Activated CD4-positive, alpha-beta T cell treated with anti-CD3 and anti-CD28 coated beads, Interleukin-2, Interleukin-6, amounts not matched to agents 100 ng/mL and 50 ng/mL, durations not matched to agents 16 hours and 8 hours (primary cell): ENCODE measurements at places on chromosomes 6 and 20.

GRCh38 chr6:46015119-46015968 is at the start of gene CLIC5:
CLIC5 (minus strand) TSS chr6:46015860; CDS start chr6:46015542, 318 bp downstream.
- peak; percentile 19 for DNase-seq

GRCh38 chr20:15166744-15167143 is 829.3 kb upstream of the FLRT3 start:
- no peak for DNase-seq

GRCh38 chr6:91173186-91173585 is 586.3 kb upstream of the MAP3K7 start:
- DNase-seq, result no peak

GRCh38 chr6:160173806-160174527 is 52.4 kb downstream of the SLC22A1 start:
- DNase-seq, result no peak

GRCh38 chr6:8990075-8990474 is 554.7 kb upstream of the SLC35B3 start:
- DNase-seq, result no peak

DNA sequence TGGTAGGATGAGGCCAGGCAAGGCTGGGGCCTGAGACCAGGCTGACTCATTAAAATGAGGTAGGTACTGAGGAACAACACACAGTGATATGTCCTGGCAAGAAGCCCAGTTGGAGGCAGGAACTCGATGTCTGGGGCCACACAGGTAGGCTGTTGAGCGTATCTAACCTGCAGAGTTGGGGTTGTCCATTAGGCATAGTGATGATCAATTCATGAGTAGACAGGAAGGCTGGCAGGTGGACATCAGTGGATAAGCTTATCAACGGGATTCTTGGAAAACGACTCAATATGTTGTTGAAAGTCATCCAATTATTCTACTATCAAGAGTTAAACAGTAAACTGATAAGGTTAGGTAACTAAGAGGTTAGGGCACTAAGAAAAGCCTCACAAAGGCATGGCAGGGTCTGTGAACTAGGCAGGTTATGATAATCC is 193.2 kb upstream of the COL21A1 start:
- DNase-seq, result no peak

DNA sequence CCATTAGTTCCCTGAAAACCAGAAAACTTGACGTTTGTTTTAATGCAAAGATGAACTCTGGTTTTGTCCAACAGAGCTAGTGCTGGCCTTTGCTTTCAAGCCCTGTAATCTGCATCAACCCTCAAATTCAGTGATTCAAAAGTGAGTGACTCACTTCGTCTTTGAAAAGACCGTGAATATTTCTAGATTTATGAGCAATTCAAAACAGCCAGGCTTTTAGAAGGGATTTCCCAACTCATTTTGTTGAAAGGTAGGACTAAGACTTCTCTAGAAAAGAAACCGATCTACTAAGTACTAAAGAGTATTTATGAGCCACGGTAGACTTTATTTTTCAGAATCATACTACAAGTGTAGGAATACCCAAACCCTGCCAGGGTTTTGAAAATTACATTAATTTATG is 121.5 kb downstream of the UST start:
- peak; percentile 36 for DNase-seq

- no peak for DNase-seq
These were observed 10.4 kb downstream of the TMEM14C start for GRCh38 chr6:10733151-10733715.

DNA sequence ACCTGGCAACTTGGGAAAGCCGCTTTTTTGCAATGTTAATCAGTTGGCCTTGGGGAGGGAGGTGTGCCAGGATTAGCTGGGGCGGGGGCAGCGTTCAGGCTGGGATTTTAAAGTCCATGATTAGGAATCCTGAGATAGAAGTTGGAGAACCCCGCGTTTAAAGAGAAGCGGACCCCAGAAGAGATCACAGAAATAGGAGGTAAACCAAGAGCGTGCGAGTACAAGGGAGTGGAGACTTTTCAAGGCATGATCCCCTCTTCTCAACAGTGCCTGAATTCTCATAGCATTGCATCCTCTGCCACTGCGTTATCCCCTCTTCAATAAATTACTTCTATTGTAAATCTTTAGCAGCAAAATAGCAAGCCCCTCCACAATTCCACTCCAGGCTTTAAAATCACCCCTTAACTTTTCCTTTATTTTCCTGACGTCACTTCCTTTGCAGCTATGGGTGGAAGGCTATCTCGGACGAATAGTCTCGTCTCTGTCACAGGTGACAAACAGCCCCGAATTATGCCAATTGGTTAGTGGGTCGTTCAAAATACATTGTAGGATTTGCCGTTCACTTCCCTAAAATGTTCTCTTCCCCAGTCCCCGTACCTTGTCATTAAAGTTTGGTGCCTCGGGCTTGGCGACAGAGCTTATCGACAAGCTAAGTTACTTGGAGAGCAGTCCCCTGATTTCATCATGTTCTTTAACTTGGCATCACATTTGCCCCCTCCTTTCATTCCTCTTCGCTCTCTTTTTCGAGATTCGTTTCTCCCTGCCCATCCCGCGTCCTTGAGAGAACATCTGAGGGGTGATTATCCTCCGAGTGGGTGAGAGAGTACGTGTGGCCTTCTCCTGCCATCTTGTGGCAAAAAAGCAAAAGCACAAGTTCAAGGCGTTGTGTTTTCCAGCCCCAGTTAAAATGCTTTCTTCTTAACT is 17.1 kb downstream of the OR2B2 start:
- peak; percentile 81 for DNase-seq

- DNase-seq, result peak; percentile 7
These were observed 66.9 kb downstream of the FAXC start for GRCh38 chr6:99282479-99283062.

DNA sequence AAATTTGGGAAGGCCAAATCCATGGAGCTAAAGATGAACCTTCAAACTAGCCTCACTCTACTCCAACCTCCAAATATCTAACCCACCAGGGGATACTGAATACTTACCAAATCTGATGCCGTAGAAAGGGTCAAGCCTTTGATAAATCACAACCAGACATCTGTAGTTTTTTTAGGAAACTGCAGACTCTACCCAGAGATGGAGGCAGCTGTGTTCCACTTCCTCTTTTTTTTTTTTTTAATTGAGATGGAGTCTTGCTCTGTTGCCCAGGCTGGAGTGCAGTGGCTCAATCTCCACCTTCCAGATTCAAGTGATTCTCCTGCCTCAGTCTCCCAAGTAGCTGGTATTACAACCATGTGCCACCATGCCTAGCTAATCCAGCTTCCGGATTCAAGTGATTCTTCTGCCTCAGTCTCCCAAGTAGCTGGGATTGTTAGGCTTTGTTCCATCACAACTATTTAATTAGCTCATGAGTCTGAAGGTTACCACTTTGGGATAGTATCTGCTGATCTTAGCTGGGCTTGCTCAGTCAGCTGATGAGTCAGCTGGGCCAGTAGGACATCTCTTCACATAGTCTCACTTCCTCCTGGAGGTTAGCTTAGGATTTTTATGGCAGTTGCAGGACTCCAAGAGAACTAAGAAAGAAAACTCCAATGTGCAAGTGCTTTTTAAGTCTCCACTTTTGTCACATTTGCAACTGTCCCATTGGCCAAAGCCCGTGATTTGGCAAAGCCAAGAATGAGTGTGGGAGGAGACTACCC is 13.3 kb downstream of the FRK start:
- DNase-seq, result no peak

DNA sequence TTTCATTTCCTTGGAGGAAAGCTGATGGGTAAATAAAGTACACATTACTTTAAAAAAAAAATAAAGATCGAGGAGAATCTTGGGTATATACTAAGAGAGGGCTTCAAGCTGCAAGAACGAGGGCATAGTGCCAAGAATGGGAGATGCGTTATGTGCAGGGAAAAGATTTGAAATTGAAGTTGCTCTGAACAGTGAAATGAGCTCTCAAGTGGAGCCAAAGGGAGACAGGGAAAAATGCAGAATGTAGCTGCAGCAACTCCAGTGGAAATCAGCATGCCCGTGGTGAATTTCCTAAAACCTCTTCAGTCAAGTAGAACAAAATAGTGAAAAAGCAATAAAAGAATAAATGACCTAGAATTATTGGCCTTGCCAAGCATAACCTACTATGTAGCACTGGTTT is 11.4 kb upstream of the COL9A1 start:
- DNase-seq, result no peak

DNA sequence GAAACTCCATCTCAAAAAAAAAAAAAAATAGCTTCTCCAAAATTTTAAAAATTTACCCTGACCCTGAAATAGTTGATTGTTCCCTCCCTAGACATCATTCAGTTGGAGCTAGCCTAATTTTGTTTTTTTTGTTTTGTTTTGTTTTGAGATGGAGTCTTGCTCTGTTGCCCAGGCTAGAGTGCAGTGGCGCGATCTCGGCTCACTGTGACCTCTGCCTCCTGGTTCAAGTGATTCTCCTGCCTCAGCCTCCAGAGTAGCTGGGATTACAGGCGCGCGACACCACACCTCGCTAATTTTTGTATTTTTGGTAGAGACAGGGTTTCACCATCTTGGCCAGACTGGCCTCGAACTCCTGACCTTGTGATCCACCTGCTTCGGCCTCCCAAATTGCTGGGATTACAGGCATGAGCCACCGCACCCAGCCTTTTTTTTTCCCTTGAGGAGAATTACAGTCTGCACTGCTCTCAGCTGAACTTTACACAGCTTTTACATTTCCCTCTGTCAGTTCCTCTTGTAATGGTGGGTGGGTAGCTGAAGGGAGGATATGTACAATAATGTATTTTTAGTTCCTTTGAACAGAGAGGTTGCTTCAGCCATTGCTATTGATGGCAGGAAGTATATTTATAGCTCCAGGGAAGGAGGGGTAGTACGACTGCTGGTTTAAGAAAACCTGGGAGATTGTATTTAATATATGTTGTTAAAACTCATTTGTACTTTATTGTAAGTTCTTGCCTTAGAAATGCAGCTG is 27.7 kb downstream of the PTPRA start:
- DNase-seq, result no peak

GRCh38 chr6:151257985-151258445 is 18.2 kb downstream of the AKAP12 start:
- no peak for DNase-seq

DNA sequence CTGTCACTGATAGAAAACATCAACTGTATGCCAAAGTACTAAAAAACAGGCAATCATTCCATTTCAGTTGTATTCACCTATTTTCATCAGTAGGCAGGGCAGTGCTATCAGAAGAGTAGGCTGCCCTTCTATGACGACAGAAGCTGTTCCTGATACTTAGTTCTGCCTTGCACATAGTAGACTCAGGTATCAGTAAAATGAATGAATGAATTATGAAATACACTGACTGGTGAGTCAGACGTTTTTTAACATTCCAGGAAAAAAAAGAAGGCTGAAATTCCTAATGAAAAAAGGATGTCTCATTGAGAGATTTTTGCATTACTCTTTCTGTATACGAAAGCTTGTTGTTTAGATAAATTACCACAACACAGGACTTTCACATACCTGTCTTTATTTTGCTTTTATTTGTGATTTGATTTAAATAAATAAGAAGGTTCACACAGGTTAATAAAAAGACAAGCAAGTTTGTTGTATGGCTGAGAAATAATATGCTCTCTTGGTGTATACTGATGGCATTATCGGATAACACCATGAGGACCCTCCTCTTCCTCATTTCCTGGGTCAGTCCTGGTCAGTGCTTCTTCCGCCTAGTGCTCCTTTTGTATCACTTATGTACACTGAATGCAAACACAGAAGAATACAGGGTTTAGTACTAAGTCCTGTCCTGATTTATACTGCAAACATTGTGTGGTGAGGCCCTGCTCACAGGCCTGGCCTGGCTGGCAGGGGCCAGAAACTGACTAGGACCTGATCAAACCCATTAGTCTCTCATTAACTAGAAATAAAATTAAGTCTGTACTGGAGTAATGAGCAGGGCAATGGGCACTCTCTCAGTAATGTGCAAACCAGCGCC is 39.4 kb upstream of the SPDEF start:
- DNase-seq, result no peak

GRCh38 chr6:163944897-163945296 is 530.4 kb downstream of the QKI start:
- no peak for DNase-seq

- peak; percentile 61 for DNase-seq
These were observed 8.8 kb upstream of the RSPH3 start for GRCh38 chr6:159008656-159009288.

GRCh38 chr20:2697768-2698167 is 5.2 kb downstream of the EBF4 start:
- DNase-seq, result no peak

- DNase-seq, result no peak
These were observed 17.2 kb upstream of the MAP3K4 start for GRCh38 chr6:160974304-160974771.

- DNase-seq, result no peak
These were observed 14.7 kb downstream of the SIGLEC1 start for GRCh38 chr20:3697588-3698305.

GRCh38 chr20:59672576-59672975 is 68.2 kb downstream of the PHACTR3 start:
- DNase-seq, result no peak

DNA sequence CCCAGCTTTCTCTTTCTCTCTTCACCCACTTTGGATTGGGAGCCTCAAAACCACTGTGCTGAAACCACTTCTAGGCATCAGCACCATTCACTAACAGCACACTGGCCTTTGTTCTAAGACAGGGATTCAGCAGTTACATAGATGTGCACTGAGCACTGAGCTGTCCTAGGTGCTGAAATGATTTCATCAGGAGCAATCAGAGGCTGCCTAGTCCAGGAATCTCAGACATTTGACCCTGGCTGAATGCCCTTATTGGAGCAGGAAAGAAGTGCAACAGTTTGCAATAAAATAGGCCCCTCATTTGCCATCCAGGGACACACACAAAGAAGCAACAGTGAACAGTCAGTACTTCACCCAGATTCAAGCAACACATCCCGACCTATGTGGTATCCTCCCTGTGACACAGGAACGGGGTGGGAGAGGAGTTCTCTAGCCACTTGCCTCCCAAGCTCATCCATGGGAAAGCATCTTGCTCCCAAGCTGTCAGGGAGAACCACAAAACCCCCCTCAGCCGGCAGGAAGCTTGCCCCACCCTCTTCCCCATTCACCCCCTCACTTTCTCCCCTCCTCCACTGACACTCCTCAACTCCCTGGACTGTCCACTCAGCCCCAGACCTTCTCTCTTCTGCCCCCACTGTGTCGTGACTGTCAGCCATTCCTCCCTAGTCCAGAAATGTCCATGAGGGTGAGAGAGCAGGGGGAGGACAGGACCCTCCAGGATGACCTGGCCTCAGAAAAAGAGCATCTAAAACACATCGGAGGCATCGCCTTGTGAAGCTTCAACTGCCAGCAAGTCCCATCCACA is 304.4 kb downstream of the PREX1 start:
- peak; percentile 27 for DNase-seq

- no peak for DNase-seq
These were observed 734 bp downstream of the MMS22L start for GRCh38 chr6:97282238-97282725.

- peak; percentile 64 for DNase-seq
These were observed 19.5 kb upstream of the TAF8 start for GRCh38 chr6:42030585-42031506.
